ENCODE measurements at places on chromosomes 13 and 19.

- DNase-seq, result no peak
These were observed 1183.1 kb upstream of the PCDH20 start for GRCh38 chr13:62598708-62599107.

DNA sequence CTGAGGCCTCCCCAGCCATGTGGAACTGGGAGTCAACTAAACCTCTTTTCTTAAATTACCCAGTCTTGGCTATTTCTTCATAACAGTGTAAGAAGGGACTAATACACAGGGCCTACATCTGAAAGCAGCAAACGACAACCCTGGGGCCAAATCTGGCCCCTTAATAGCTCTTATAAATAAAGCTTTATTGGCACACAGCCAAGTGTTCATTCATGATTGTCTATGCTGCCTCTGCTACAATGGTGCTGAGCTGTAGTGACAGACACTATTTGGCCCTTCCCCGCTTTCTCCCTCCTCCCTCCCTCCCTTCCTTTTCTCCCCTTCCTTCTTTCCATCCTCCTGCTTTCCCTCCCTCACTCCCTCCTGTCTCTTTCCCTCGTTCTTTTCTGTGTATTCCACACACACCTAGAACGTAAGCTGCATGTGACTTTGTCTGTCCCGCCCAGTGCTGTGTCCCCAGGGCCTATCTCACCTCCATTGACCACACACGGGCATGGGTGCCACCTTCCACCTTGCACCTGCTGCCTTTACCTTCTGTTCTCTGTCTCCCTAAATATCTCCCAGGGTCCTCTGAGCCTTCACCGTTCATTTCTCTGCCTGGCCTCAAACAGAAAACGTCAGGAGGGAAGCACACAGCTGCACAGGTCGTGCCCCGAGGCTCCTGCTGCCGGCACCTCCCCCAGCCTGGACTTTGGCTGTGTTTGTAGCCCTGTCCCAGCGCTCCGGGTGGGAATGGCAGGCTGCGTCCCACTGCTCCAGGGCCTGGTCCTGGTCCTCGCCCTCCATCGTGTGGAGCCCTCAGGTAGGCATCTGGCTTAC lies at the start of gene PROZ:
TSS of gene PROZ (plus strand) at position 720 of the 819 bp plus-strand sequence. CDS start at position 733, 13 bp downstream.
- no peak for DNase-seq

- DNase-seq, result no peak
These were observed 23.7 kb downstream of the LYPD3 start for GRCh38 chr19:43441716-43442115.

- DNase-seq, result no peak
These were observed 17.7 kb downstream of the GPC6 start for GRCh38 chr13:93244141-93244917.

- no peak for DNase-seq
These were observed 10.9 kb upstream of the KDM4B start for GRCh38 chr19:4957981-4958380.

GRCh38 chr13:20182231-20182846 lies 10.4 kb downstream of the GJB2 start:
- DNase-seq, result peak; percentile 79

GRCh38 chr13:77980592-77980991 lies 62.0 kb upstream of the EDNRB start:
- DNase-seq, result no peak

- no peak for DNase-seq
These were observed 108.2 kb downstream of the SIPA1L3 start for GRCh38 chr19:38015216-38015615.

GRCh38 chr19:46201454-46202310 lies 27.9 kb upstream of the IGFL1 start:
- no peak for DNase-seq

GRCh38 chr19:3068071-3068470 lies 5.8 kb upstream of the TLE5 start:
- no peak for DNase-seq

DNA sequence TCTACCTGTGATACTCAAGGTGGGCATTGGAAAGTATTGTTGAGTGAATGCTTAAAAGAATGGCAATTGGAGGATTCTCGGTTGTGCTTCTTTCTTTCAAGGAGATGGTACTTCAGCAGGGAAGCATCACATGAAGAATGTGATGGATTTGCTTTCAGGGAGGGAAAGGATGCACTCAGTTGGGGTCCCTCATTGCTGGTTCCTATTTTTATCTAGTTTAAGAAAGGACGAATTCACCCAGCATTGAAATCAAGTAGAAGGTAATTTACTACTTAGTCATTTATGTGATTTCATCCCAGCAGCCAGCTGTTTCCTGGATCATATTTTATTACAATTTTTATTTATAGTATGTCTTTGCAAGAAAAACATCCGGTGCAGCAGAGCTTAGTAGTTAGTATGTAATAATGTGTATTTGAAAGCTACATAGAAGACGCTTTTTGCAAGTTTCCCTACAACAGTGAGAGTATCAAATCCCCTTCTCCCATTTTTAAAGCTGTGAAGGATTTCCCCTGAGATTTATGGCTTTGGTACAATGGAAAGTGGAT lies 417.9 kb downstream of the GPC5 start:
- DNase-seq, result no peak

DNA sequence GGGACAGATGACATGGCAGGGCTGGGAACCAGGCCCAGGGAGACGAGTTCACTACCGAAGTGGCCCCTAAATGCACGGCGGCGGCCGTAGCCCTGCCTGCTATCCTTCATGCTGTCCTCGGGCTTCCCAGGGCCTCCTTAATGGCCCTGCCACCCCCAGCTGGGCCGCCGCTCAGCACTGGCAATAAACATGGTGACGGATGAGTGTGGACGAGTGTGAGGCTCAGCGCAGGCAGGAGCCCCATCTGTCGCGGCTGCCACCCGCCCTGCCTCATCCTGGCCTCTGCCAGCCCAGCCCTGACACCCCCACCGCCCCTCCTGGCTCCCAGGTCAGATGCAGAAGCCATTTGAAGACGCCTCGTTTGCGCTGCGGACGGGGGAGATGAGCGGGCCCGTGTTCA lies 13.6 kb downstream of the PIN1 start:
- no peak for DNase-seq

DNA sequence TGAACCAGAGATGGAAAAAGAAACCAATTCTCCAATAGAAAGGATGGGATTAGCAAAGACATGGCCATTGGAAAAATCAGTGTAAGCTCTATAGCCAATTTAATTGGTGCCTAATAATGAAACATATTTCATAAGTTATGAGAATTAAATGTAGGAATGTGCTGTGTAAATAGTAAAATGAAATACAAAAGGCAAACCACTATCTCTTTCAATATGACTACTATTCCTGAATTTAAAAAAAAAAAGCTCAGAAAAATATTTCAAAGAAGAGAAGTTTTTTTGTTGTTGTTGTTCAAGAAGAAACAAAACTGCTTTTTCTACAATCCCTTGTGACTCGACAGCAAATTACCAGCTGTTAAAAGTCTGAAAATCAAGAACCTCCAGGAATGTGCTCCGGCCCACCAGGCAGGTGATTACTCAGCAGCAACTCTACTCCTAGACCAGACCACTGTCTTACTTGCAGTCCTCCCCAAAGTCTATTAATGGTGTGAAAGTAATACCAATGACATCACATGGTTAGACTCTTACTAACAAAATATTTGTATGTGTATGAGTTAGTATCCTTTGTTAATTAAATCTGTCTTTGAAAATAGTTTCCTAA lies 362.4 kb downstream of the KCTD12 start:
- DNase-seq, result no peak

DNA sequence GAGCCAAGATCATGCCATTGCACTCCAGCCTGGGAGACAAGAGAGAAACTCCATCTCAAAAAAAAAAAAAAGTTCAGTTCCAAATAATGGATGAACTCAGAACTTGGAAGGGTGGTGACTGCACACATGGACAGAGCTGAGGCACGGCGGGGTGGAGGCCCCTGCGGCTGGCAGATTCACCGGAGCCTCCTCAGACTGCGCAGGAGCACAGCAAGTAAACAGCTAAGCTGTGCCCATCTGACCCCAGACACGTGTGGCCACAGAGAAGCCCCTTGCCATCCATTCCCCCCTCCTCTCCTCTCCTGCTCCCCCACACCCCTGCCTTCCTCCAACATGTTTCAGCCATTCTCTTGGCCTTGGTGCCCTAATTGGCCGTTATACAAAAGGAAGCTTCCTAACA lies 15.6 kb upstream of the PROZ start:
- no peak for DNase-seq

- no peak for DNase-seq
These were observed 14.6 kb downstream of the NACC1 start for GRCh38 chr19:13132471-13133180.

- no peak for DNase-seq
These were observed 3.9 kb upstream of the SSBP4 start for GRCh38 chr19:18415178-18415867.

- no peak for DNase-seq
These were observed 289.8 kb upstream of the SPRY2 start for GRCh38 chr13:80630685-80631121.

DNA sequence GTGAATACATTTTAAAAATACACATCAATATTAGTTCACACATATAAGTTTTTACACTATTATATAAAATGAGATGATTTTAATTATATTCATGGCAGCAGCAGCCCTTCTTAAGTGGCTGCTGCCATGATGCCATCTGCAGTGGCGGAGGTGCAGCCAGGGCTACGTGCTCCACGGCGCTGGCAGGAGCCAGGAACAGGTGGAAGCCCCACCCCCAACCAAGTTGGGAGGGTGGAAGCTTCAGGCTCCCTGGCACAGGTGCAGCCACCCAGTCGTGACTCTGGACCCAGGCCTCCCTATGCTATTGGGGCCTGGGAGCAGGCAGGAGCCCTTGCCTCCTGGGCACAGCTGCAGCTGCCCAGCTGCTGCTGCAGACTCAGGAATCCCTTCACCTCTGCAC lies 646.9 kb upstream of the PCDH9 start:
- no peak for DNase-seq

DNA sequence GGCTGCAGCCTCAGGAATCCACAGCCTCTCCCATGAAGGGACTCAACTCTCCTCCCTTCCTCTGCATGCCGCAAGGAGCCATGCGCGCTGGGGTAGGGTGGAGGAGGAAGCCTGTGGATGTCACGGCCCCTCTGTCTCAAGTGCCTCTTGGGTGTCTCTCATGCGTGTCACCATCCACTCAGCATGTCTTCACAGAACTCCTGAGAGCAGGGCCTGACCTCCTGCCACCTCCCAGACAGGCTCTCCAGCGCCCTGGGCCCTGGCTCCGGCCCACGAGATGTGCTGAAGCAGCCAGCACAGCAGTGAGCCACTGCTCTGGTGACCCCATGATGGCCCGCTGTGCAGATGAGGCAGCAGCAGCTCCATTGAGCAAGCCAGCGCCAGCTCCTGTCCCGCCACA lies 25.9 kb upstream of the SPACA7 start:
- DNase-seq, result no peak

DNA sequence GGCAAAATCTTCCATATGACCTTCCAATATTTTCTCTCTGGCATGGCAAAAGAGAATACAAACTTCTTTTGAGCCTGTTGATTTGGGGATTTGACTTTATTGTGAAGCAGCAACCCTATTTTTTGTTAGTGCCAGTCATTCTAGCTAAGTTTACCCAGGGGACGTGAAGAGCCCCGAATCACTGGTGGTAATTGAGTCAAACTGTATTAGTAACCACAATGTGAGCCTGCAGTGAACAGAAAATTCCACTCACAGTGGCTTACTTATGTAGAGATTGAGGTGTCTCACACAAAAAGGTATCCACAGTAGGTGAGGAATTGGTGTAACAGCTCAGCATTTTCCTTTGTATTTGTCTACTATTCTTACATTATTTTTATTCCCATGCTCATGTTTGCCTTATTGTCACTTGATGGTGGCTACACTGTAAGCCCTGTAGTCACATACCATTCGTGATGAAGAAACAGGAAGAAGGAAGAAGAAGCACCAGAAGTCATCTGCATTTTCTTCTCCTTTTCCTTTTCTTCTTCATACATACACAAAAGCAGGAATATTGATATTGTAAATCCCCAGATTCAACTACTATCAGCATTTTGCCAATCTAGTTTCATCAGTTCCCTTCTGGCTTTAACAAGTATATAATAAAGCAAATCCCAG lies 33.3 kb upstream of the MYCBP2 start:
- no peak for DNase-seq

DNA sequence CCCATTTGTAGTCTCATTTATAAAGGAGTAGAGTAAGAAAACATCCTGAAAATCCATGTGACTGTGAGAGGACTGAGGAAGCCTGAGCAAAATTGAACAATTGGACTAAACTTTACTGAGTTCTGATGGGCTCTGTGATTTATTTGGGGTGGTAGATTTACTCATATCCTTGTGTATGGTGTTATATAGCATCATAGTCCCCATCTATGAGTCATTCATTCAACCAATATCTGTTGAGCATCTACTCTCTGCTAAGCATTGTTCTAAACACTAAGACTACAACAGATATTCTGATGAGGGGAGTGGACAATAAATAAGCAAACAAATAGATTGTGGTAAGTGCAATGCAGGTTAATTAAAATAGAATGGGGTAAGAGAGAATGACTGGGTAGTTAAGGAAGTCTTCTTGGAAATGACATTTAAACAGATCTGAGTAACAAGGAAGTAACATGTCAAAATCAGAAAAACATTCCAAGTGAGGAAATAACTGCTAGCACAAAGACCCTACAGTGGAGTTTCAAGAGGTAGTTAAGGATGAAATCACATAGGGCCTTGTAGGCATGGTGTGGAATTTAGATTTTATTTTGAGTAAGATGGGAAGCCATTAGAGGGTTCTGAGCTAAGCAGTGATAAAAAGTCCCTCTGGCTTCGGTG lies 36.3 kb upstream of the MLNR start:
- no peak for DNase-seq

- no peak for DNase-seq
These were observed 16.2 kb upstream of the IFT88 start for GRCh38 chr13:20550799-20551198.

- DNase-seq, result peak; percentile 12
These were observed 58.0 kb downstream of the PIBF1 start for GRCh38 chr13:72839831-72840426.
